ENCODE measurements at places on chromosomes 5 and 9.
A peak's percentile ranks its signal among the peaks of the same experiment; 100 is the strongest.

GRCh38 chr5:33827018-33827707, 64.6 kb downstream of the ADAMTS12 start:
- DNase-seq: no peak

GRCh38 chr9:125538092-125538473, 168.9 kb downstream of the MAPKAP1 start:
- DNase-seq: no peak

- DNase-seq: no peak
These were observed 43.2 kb downstream of the MRRF start for GRCh38 chr9:122307925-122308324.

DNA sequence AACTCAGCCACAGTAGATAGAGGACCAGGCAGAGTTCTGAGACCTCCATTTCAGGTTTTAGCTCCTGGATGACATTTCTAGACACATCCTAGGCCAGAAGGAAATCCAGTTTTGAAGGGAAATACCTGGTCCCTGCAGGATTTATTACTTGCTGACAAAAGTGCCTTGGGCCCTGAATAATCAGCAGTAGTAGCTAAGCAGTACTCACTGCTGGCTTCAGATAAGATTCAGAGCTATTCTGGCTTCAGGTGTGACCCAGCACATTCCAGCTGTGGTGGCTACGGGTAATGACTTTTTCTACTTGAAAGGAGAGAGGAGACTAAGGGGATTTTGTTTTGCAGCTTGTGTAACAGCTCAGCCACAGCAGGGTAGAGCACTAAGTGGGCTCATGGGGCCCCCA, 34.0 kb downstream of the NDUFAF2 start:
- no peak for DNase-seq

- peak; percentile 51 for DNase-seq
These were observed 128.6 kb downstream of the MYO10 start for GRCh38 chr5:16807547-16807864.

- DNase-seq: peak; percentile 50
These were observed 19.2 kb upstream of the CD180 start for GRCh38 chr5:67215519-67216471.

- peak; percentile 38 for DNase-seq
These were observed 3.1 kb downstream of the EGR1 start for GRCh38 chr5:138468133-138468965.

GRCh38 chr9:131521822-131522221, 9.2 kb downstream of the UCK1 start:
- no peak for DNase-seq

DNA sequence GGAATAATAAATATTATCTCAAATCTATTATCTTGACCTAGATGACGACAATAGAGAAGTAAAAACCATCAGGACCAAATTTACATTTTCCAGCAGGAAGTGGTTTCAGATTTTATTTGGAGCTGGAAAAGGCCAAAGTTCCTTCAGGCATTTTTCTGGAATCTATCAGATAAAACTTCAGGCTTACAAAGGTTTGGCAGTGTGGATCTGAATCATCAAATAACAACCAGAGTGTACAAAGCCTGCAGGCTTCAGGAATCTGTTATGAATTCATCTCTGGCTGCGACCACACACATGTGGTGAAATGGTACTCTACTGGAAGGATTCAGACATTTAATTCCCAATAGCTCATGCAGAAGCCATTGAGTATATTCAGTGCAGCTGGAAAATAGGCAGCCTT, 726.4 kb upstream of the GRAMD2B start:
- peak; percentile 81 for DNase-seq

DNA sequence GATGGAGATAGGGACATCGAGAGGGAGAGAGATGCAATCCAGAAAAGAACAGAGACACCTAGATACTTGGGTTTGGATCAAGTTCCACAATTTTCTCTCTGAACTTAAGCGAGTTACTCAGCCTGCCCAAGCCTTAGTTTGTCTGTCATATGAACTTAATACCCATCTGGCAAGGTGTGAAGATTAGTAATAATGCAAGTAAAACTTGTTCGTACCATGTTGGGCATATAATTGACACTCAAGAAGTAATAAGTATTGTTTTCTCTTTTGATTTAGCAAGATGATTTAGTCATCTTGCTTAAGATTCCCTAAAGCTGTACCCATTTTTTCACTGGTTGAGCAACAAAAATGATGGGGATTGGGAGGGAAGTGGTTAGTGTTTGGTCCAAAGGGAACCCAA, 7.5 kb downstream of the RABGAP1 start:
- no peak for DNase-seq

DNA sequence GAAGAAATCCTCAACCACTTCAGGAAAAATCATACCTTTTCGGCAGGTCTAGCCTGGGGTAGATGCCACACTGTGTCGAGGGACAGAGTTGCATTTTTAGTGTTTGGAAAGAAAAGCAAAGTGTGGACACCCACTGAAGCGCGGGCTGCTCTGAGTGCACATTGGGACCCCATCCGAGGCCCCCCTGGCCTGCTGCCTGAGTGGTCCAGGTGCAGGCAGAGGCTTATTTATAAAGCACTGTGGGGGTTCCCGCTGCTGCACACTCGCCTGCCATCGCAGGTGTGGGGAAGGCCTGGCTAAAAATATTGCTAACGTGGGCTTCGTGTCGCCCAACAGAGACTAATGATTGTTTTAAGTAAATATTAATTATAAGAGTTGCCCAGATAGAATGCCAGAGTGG, 119.4 kb downstream of the CRB2 start:
- DNase-seq: no peak

DNA sequence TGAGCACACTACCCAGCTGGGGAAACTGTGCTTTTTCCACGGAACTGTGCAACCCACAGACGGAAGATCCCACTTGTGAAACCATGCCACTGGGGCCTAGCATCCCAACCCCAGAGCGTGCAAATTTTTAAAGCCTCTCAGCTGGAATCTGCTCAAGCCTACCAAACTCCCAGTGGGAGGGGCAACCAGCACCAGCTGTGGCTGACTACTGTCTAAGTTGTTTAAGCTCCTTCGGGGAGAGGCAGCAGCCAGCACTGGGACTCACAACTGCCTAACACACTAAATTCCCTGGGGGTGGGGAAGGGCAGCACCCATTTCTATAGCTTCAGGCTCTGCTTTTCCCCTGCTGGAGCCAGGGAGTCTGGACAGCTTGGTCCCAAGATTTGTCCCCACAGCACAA, 287.6 kb upstream of the MSX2 start:
- DNase-seq: peak; percentile 47

- DNase-seq: no peak
These were observed 7.2 kb upstream of the ADRA1B start for GRCh38 chr5:159909126-159909525.

- no peak for DNase-seq
These were observed 102.6 kb downstream of the TMEM232 start for GRCh38 chr5:110623874-110624273.

- DNase-seq: no peak
These were observed 244.1 kb upstream of the ITGA1 start for GRCh38 chr5:52543594-52543993.

- DNase-seq: no peak
These were observed 291.9 kb downstream of the COX7C start for GRCh38 chr5:86909418-86910295.

GRCh38 chr5:30768056-30768690, 425.3 kb upstream of the CDH6 start:
- DNase-seq: no peak

DNA sequence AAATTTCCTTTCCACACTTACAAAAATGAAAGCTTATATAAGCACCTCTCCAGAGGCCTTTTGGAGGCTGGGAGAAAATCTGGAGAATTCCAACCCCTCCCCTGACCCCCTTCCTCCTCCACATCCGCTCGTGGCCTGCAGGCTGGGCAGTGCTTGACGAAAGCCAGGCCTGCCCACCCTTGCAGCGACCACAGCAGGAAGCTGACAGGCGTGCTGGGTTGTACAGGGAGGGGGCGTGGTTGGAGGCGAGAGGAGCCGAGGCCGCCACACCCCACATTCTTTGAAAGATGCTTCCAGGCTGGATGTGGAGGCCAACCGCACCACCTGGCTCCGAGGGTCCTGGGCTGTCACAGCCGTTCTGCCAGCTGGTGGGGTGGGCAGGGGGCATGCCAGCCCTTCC, 47.8 kb upstream of the IER5L start:
- peak; percentile 88 for DNase-seq

- DNase-seq: no peak
These were observed 1.7 kb upstream of the IRX1 start for GRCh38 chr5:3593771-3594509.

GRCh38 chr9:78238046-78239038, 2.5 kb downstream of the CEP78 start:
- DNase-seq: no peak

DNA sequence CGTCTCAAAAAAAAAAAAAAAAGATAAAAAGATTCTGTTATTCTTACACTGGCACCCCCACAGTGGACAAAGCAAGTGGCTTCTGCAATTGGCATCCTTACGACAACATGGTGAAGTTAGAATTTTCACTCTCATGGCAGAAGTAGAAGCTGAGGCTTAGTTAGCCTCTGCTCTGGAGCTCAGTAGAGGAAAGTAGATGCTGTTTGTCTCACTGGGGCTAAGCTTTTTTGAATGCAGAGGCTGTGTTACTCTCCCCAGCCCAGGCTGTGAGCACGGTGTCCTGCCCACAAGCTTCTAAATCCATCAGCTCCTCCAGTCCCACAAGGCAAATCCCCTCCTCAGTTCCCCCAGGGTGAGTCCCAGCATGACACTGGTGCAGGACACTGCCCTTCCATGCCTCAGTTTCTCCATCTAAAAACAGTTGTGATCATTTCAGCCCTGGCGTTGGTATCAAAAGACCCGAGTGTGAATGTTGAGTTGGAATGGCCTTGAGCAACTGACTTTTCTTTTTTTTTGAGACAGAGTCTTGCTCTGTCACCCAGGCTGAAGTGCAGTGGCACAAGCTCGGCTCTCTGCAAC, 22.6 kb upstream of the PHF19 start:
- no peak for DNase-seq

- no peak for DNase-seq
These were observed 134.5 kb downstream of the FANCC start for GRCh38 chr9:95182854-95183563.

GRCh38 chr5:44807269-44807668, 1.5 kb upstream of the MRPS30 start:
- no peak for DNase-seq

DNA sequence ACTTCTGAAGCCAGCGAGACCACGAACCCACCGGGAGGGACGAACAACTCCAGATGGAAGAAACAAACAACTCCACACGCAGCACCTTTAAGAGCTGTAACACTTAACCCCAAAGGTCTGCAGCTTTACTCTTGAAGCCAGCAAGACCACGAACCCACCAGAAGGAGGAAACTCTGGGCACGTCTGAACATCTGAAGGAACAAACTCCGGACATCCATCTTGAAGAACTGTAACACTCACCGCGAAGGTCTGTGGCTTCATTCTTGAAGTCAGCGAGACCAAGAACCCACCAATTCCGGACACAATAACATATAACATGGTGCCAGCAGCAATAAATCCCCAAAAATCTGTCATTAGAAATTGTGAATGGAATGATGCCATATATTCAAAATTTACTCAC, 180.9 kb downstream of the TLE1 start:
- no peak for DNase-seq

GRCh38 chr9:22449719-22450118, 3.1 kb downstream of the DMRTA1 start:
- no peak for DNase-seq

- peak; percentile 61 for DNase-seq
These were observed 23.8 kb downstream of the C9 start for GRCh38 chr5:39340506-39340905.

DNA sequence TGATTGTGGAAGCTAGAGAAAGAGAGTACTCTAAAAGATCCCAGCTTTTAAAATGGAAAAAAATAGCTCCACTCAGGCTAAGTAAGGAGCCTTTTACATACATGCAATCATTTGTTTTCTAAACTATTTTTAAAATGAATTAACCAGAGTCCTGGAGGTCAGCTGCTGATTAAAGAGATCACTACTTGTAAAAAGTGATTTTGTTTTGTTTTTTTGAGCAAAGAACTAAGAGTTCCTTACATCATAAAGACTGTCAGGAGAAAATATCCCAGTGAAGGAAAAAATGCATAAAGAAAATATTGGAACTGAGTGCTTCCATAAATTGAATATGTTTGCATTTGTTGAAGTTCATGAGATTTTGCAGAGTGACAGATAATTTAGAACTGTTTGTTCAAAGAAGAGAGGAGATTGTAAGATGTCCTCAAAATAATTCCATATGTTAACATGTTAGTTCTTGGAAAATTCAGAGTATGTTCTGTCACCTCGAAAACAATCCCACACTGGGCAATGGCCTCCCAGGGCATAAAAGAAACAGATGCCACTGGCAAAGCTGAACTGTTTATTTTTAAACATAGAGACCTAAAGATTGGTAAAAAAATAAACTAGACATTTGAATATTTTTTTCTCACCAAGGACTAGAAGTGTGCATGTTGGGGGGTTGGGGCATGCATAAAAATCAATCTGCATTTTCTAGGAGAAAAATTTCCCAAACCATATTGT, 264.7 kb downstream of the NPR3 start:
- DNase-seq: no peak

DNA sequence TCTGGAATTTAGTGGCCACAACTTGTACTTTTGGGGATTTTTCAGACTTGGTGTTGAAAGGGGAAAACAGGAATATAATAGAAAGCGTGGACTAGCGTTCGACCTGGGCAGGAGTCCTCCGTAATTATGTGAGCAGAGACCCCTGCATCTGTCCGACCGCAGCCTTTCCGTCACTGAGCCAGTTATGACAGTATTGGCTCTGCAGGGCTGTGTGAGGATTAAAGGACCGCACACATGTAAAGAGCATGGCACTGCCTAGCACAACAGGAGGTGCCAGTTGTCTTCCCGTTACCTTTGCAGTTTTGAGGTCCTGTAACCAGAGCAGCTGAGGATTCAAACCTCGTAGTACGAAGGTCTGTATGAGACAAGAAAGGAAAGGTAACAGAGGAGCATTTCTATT, 1.2 kb downstream of the B4GALT7 start:
- DNase-seq: no peak

- no peak for DNase-seq
These were observed 118.8 kb downstream of the GLIS3 start for GRCh38 chr9:4180907-4181605.

- no peak for DNase-seq
These were observed 25.1 kb downstream of the SMC5 start for GRCh38 chr9:70283848-70284247.

DNA sequence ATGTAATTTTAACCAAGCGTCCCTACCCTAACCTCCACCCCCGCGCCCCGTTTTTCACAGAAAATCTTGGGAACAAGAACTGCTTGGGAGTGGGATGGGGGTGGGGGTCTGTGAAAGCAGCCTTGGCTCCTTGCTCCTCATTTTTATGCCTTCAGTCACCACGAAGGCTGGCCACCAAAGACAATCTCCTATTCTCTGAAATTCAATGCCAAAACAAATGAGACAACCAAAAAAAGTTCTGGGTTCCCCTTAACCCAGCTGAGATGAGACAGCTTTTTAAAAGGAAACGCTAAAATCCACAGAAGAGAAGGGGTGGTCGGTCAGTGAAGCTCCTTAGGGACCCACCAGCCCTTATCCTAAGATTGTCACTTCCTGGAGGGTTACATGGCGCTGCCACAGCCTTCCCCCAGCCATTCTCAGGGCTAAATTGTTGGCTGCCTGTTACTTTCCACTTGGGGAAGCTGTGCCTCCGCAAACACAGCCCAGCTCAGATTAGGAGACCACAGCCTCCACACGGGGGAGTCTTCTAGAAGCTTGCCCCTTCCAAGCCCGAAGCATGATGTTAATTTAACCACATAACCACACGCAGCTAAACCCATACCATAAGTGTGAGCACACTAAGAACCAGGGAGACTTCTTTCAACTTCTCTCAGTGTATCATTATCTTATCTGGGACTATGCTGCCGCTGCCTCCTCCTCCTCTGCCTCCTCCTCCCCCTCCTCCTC, 136.3 kb downstream of the FOXD1 start:
- peak; percentile 73 for DNase-seq

GRCh38 chr5:125668884-125669283, 754.3 kb upstream of the GRAMD2B start:
- DNase-seq: no peak
